ENCODE measurements at places on chromosomes 7 and 10.

- DNase-seq: no peak
Observed at GRCh38 chr10:79292026-79292766, 55.1 kb upstream of the PPIF start.

DNA sequence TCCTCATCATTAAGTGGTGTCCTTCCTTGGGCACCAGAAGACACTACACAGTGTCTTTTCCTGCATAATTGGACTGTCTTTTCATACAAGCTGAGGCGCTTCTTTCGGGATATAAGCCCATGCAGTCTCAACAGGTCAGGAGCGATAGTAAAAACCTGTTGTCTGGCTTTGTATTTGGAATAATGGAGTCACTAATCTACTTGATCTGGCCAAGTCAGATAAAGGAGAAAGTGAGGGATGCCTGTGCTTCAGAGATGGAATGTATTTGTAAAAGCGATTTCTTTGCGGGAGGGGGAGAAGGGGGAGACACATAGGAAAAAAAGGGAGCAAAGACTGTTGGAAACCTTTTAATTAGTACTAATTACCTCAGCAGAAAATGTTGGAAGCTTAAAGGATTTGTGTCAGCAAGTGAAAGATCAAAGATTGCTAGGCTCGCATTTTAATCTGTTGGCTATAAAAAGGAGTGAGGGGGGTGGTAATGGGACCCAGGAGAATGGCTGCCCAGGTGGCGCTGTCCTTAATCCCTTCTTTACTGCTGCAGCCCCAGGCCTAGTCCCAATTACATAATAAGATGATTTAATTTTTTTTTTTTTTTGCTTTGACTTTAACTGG is 581.4 kb downstream of the LRMDA start:
- no peak for DNase-seq

DNA sequence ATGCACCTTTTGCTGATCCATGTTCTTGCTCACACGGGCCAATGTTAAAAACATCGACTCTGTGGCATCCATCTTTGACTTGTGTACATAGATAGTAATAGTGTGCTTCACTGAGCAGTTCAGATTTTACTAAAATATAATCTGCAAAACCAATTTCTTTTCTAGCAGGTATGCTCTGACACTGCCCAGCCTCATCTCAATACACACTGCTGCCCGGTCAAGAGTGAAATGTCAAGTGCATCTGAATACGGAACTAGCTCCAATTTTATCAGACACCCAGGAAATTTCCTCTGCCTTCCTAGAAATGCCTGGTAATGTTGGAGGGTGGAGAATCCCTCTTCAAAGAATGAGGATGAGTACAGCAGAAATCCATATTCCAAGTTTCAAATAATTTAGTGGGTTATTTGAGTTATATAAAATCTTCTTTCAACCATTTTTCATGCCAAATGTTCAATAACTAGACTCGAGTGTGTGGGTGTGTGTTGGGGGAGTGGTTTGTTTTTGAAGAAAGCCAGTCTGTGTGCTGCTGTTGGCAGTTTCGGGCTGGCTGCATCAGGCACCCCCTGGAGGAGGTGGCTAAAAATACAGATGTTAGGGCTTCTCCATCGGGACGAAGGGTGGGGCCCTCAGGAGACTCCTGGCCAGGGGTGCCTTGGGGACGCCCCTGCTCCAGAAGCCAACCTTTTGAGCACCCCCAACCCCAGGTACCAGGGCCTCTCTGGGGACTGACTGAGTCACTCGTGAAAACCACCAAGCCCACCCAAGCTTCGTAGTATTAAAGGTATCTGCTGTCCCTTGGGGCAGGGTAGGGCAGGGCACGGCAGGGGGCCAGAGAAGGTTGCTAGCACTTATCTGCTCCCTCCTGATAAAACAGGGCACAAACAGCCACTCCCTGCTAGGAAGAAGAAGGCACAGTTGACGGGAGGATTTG is 15.4 kb downstream of the CTBP2 start:
- no peak for DNase-seq

GRCh38 chr10:13787015-13787421 is 200.3 kb downstream of the PRPF18 start:
- DNase-seq: peak; percentile 63

DNA sequence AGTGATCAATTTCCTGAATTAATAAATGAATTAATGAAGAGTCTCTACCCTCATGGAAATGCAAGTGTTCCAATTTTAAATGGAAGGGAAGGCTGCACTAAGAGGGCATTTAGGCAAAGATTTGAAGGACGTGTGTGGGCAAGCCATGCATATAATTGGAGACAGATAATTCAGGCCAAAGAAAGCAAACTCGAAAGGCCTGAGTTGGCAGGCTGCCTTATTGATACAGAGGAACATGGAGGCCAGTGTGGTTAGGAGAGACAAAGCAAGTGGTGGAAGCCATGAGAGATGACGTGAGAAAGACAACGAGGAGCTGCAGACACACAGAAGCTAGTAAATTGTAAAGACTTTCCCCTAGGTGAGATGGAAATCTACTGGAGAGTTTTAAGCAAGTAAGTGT is 15.4 kb upstream of the PCLO start:
- DNase-seq: no peak

- DNase-seq: no peak
Observed at GRCh38 chr10:2208106-2208505, 470.8 kb upstream of the ADARB2 start.

- no peak for DNase-seq
Observed at GRCh38 chr7:149870701-149871483, 2.9 kb upstream of the ATP6V0E2 start.

- DNase-seq: no peak
Observed at GRCh38 chr10:130575756-130576285, 439.6 kb downstream of the GLRX3 start.

- DNase-seq: no peak
Observed at GRCh38 chr7:123271231-123271630, 71.5 kb upstream of the SLC13A1 start.

GRCh38 chr7:31249671-31250070 is 90.9 kb downstream of the NEUROD6 start:
- DNase-seq: no peak

DNA sequence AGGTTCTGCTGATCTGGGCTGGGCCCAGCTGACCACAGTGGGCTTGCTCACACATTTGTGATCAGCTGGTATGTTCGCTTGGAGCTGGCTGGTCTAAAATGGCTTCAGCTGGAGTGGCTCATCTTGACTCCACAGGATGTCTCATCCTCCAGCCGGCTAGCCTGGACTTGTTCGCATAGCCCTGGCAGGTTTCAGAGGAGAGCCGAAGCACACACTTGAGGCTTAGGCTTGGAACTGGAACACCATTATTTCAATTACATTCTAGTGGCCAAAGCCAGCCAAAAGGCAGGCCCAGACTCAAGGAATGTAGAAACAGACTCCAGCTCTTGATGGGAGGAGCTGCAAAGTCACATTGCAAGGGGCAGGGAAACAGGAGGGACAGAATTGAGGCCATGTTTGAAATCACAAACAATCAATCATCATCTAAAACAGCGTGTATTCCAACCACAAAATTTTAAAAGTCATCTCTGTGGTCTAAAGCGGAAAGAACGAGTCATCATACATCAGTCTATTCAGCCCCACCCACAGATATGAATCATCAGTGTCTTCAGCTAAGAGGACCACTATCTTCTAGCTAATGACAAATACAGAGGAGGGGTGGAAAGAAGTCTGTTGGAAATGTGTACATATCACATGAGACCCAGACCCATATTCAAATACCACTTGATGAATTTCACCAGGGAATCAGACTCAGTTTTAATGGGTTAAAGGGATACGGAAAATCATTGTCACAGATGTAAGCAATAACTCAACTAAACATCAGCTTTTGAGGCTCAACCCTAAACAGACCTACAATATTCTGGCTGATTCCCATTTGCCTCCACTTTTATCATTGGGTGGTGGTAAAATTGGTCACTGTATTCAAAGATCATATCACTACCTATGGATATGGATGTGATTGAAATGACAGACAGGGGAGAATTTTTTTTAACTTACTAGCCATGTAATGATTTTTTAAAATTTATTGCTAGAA is 139.0 kb upstream of the MKLN1 start:
- DNase-seq: peak; percentile 33

- no peak for DNase-seq
Observed at GRCh38 chr7:108324053-108325038, 131.9 kb downstream of the NRCAM start.

GRCh38 chr7:158097453-158098124 is 490.0 kb downstream of the PTPRN2 start:
- DNase-seq: no peak

DNA sequence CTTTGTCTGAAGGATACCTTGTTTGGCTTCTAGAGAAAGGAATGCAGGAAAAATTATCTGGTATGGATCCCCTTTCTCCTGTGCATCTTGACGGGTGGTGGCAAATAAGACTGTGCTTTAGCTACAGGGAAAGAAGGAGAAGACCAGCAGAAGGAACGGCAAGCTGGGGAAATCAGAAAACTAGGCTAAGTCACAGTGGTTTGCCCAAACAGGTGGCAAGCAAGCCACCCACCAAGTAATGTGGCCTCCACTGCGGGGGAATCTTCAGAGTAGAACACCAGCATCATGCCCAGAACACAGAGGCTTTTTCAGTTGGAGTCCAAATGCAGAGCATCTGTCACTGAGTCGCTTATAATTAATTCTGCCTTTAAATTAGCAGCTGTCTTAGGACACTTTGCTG is 282.8 kb downstream of the PHF14 start:
- DNase-seq: no peak

DNA sequence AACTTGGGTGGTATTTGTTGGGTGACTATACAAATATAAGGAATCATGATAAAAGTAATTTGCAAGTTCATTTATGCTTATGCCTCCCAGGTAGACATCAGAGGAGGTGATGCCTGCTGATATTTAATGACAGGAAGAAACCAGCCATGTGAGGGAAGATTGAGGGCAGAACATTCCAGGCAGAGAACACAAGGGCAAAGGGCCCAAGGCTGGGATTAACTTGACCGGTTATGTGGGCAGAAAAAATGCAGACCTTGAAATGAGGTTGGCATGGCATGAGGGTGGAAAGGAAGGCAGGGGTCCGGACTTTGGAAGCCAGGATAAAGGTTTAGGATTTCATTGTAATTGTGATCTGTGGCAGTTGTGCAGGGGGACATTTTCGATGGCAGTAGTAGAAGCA is 68.0 kb upstream of the MTPN start:
- no peak for DNase-seq

GRCh38 chr10:122795924-122796323 is 49.7 kb downstream of the CUZD1 start:
- no peak for DNase-seq

DNA sequence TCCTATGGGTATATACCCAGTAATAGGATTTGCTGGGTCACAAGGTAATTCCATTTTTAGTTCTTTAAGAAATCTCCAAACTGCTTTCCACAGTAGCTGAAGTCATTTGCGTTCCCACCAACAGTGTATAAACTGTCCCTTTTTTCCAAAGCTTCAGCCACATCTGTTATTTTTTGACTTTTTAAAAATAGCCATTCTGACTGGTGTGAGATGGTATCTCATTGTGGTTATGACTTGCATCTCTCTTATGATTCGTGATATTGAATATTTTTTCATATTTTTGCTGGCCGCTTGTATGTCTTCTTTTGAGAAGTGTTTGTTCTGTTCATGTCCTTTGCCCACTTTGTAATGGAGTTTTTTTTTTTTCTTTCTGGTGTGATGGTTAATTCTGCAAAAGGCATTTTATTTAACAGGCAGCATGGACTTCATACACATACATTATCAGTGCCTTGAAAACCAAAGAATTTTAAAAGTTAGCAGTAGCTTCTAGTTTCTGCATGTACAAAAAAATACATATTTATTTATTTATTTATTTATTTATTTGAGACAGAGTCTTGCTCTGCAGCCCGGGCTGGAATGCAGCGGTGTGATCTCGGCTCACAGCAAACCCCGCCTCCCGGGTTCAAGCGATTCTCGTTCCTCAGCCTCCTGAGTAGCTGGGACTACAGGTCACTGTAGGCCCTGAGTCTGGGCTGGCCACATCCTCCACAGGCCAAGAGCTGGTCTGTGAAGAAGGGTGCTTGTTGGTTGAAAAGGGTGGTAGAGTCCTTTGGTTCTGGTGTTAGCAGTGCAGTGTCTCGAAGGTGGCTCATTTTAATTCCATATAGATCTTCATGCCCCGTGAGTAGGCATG is 32.3 kb downstream of the AGR3 start:
- DNase-seq: no peak

GRCh38 chr7:41809116-41809515 is 106.2 kb upstream of the INHBA start:
- DNase-seq: no peak

DNA sequence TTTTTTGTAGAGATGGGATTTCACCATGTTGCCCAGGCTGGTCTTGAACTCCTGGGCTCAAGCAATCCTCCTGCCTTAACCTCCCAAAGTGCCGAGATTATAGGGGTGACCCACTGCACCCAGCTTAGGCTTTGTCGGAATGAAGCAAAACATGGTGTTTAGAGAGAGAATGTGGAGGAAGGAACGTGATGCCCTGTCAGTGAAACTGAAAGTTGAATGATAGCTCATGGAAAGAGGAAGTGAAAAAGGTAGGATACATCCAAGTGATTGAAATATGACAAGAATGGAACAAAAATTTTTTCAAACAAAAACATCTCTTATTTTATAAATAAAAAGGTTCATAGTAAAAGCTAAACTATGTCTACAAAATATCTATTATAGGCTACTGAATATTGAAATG is 5.9 kb downstream of the AKAP9 start:
- no peak for DNase-seq

DNA sequence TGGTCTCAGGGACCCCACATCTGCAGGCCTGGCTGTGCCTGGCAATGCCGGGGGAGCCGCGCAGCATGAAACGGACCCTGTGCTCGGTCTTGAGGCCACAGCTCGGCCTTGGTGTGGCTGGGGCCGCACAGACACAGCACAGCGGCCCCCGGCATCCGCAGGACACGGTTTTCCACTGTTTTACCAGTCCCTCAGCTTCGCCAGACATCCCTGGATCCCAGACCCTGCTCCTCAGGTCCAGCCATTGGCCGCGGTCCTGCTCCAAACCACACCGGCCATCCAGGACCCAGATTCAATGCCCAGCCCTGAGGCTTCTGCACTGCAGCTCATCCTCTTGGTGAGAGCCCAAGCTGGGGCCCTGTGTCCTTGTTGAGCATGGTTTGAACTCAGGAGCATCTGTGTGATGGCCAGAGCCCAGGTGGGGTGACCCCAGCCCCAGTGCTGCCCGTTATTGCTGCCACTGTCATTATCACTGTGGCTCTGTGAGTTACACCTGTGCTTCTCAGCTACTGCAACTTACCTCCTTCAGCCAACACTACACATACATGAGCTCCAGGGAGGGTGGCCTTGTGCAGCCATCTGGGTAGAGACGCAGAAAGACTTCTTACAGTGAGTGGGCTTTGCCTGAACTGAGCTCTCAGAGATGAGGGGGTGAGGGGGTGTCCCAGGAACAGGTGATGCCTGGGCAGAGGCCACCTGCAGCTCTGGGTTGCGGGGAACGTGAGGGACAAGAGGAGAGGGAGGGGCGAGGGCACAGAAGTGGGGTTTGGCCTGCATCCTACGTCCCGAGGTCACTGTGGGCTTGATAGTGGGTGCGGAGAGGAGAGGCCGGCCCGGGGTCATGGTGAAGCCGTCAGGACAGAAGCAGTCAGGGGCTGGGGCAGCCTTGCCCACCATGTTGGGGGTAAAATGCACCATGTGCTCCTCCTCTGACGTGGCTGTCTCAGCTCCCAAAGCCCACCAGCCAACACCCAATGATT is 567.6 kb downstream of the PTPRN2 start:
- DNase-seq: no peak

- no peak for DNase-seq
Observed at GRCh38 chr10:132184816-132185593, 1.7 kb upstream of the DPYSL4 start.

All from activated T-helper 9 cell treated with anti-CD3 and anti-CD28 coated beads, Interleukin-2, amount 50 U/mL, for 16 hours (primary cell).